ENCODE measurements at places on chromosomes 6 and 20. TPM values are rescaled to one million over a fixed set of nuclear protein-coding genes. Genes with fewer than 3 reads are reported as not detected.

DNA sequence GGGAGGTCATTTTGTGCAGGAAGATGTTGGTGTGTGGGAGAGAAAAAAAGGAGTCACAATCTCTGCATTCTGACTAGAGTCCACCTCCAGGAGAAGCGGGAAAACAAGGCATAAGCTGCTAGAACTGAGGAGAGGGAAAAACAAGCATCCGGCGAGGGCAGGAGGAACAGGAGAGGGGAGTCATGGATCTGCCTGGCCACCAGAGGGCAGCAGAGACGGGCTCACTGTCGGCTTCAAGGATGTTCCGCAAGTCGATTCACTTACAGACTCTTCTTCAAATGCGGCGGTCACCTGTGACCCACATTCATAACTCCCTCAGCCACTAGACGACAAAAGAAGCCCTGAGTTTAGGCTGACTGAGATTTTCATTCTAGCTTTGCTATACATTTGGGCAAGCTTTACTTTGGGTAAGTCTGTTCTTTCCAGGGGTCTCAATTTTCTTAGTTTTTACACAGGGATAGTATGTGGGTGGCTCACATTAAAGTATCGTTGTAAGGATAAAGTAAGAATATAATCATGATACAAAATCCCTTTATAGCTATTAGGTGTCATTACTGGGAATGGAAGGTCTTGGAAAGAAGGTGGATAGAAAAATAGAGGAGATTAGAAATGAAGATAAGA lies 6.6 kb upstream of the BTNL2 start:
- peak; percentile 50 for DNase-seq

DNA sequence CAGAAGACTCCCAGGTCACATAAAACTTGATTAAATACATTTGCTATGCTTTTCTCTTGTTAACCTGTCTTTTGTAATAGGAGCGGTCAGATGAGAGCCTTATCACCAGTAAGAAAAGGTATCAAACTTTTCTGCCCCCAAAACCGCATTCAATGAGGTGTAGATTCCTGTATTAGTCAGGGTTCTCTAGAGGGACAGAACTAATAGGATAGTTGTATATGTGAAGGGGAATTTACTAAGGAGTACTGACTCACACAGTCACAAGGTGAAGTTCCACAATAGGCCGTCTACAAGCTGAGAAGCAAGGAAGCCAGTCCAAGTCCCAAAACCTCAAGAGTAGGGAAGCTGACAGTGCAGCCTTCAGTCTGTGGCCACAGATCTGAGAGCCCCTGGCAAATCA lies 32.7 kb downstream of the PTPRK start:
- DNase-seq, result no peak

DNA sequence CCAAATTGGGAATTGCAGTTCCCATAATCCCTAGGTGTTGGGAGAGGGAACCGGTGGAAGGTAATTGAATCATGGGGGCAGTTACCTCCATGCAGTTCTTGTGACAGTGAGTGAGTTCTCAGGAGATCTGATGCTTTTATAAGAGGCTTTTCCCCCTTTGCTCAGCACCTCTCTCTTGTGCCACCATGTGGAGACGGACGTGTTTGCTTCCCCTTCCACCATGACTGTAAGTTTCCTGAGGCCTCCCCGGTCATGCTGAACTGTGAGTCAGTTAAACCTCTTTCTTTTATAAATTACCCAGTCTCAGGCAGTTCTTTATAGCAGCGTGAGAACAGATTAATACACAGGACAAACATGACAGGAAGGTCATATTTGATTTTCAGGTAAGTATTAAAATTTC lies 25.3 kb upstream of the HECA start:
- no peak for DNase-seq

The MAS1 gene
- total RNA-seq, result 0.09 TPM

Data from cerebellum (tissue), 4 donors.